Mesenteric fat pad (tissue), 1 donor: ENCODE measurements at places on chromosomes 6 and 20.

DNA sequence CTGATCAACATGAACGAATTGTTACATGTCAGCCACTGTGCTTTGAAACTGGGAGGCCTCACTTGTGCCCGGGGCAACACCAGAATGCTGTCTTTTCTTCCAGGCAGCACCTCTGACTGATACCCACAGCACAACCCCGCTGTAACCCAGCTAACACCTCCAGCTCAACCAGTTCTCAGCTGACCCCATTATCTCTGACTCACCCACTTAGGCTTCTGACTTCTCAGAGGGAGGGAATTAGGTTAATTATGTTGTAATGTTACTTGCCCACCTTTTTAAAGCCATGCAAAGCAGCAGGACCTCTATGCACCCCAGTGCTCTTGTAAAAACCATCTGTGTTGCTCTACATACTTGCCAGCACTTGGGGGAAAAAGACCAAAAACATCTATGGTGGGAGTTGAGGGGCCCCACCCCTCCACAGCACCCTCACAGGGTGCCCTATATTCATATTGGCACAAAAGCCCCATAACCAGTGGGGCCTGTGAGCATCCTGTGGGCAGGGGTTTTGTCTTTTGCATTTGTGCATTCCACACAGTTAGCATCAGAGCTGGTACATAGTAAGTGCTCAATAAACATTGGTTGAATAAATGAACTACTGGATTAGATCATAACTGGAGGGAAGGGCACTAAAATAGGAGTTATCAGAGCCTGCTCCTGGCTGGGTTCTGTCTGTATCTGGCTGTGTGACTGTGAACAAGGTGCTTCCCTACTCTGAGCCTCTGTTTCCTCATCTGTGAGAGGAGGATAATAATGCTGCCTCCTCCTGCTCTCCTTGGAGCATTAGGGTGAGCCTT lies 22.3 kb downstream of the BNIP5 start:
- no peak for DNase-seq

- DNase-seq: no peak
Observed at GRCh38 chr6:76615395-76615794, 542.9 kb upstream of the IMPG1 start.

- no peak for DNase-seq
Observed at GRCh38 chr20:15703171-15703911, 869.9 kb downstream of the KIF16B start.

DNA sequence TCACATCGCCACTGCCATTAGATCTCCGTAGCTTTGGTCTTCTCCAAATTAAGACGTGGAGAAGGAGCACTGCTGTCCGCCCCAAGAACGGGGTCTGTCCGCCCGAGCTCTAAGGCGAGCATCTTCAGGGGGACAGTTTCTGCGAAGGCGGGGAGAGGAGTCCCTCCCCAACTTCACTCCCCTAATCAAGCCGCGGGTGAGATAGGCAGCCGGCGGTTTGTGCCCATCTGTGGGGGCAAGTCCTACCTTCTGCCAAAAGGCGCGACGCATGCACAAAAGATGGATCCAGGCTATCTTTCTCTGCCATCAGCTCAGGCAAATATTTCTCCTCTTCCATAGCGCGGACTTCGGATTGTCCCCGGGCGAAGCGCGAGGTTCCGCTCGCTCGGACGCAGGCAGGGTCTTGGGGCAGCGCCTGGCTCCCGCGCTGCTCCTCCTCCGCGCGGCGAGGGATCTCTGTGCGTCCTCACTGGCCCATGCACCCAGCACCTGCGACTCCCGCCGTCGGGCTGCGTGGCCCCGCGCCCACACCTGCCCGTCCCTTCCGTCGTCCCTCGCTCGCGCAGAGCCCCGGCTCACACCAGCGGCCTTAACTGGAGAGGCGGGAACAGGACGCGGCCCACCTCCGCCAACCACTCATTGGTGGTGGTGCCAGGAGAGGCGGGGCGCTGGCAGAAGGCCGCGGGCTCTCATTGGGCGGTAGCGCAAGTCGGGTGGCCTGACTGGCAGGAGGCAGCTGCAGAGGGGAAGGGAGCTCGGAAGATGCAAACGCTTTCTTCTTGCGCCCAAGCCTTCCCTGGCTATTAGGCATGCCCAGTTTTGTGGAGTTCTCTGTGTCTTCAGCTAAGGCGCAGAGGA lies at the start of gene KHDRBS2:
KHDRBS2 (minus strand) TSS at position 614 of the 858 bp plus-strand sequence.
- DNase-seq: peak; percentile 91

DNA sequence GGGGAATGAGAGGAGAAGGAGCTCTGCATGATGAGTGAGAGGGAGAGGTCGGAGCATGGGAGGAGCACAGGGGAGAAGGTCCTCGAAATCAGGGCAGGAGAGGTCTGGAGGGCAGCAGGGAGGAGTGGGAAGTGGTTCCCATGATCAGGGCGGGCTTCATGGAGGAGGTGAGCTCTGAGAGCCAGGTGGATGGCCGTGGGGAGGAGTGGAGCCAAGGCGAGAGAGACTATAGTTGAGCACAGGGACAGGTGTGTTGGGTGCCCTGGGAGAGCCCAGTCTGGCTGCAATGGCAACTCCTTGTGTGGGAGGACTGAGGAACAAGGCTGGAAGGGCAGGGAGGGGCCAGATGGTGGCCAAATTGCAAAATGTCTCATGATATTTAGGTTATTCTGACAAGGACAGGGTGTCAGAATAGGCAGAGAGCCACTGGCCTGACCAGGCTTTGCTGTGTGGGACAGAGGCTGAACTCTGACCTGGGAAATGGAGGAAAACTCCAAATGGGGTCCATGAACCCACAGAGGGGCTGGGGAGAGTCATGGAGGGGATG lies 21.4 kb downstream of the TTBK1 start:
- DNase-seq: no peak

- no peak for DNase-seq
Observed at GRCh38 chr20:40154514-40154913, 534.5 kb downstream of the MAFB start.
